Naive thymus-derived CD8-positive, alpha-beta T cell (primary cell): ENCODE measurements at places on chromosomes 6 and 20.

- no peak for DNase-seq
Measured at GRCh38 chr20:48683467-48684175, 144.2 kb downstream of the PREX1 start.

- DNase-seq = no peak
Measured at GRCh38 chr6:89716532-89716931, 78.0 kb upstream of the LYRM2 start.

- no peak for DNase-seq
Measured at GRCh38 chr6:81756690-81757089, 4.2 kb upstream of the TENT5A start.

GRCh38 chr20:24446811-24447210 is 22.6 kb upstream of the SYNDIG1 start:
- DNase-seq = no peak

GRCh38 chr6:105896052-105896820 is 189.9 kb upstream of the PRDM1 start:
- DNase-seq = no peak

- no peak for DNase-seq
Measured at GRCh38 chr6:156852147-156852857, 75.1 kb downstream of the ARID1B start.

GRCh38 chr6:53312355-53312754 is 36.4 kb downstream of the ELOVL5 start:
- DNase-seq = no peak

DNA sequence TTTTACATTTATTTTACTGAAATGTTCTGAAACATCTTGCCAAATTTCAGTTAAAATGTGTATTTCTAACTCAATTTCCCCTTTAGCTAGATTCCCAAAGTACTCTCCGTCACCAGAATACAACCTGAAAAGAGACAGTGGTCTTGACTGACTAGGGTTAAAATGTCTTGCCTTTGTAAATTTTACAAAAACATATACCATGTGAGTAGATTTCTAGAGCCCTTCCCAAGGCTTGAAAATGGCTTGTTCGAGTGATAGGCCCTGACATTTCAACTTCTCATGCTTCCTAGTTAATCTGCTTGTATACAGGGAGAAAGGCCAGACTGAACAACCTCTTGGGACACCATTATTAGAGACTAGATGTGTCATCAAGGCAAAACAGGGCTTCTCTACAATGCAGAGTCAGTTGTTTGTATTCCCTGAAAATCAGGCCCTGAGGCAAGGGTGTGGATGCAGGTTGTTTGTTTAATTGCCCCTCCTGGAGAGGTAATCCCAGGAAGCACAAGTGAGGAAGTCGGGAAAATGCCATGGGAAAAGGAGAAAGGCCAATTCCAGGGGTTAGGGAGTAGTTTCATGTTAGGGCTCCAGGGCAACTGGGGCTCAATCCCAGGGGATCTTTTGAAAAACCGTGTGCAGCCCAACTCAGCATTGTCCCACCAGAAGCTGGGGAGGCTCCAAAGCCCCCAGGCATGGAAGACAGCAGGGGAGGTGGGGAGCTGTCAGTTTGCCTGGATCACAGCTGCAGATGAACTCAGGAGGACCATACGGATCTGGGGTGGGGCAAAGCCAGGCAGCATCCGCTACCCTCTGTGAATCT is 11.6 kb upstream of the TFB1M start:
- no peak for DNase-seq

- peak; percentile 39 for DNase-seq
Measured at GRCh38 chr20:24148372-24148771, 159.8 kb upstream of the GGTLC1 start.

DNA sequence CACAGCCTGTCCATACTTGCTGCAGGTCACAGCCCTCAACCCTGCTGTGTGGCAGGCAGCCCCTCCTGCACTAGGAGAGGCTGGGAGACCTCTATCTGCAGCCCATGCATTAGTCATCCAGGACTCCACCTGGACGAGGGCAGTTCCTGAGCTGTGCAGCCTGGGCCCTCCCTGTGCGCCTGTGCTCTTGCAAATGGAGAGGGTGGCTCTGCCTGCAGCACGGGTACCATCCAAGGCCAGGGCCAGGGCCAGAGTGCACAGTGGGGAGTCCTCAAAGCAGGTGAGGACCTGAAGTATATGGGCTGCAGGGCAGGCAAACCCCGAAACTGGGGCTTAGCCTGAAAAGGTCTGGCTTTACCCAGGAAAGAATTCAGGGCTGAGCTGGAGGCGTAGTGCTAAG is 89.8 kb upstream of the PHACTR3 start:
- no peak for DNase-seq

- DNase-seq = no peak
Measured at GRCh38 chr20:58071298-58071697, 157.2 kb downstream of the ANKRD60 start.

- DNase-seq = no peak
Measured at GRCh38 chr20:57259121-57259937, 7.1 kb downstream of the BMP7 start.

- DNase-seq = no peak
Measured at GRCh38 chr6:84466511-84466910, 239.1 kb upstream of the CEP162 start.

DNA sequence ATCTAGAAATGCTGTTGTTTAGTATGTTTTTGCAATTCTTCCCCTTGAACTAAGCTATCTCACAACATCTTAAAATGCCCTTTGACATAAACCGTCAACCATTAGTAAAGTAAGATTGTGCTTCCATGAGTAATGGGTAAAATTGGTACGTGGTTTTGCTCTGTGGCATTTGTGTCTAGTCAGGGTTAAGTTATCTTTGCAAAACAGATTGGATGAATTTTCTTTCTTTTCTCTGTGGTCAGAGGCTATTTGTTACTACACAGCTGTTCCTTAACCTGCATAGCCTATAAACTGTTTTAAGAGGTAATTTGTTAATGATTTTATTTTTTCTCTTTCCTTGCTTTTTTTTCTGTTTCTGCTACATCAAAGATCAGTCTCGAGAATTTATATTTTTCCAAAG is 75.4 kb downstream of the RPP40 start:
- no peak for DNase-seq

DNA sequence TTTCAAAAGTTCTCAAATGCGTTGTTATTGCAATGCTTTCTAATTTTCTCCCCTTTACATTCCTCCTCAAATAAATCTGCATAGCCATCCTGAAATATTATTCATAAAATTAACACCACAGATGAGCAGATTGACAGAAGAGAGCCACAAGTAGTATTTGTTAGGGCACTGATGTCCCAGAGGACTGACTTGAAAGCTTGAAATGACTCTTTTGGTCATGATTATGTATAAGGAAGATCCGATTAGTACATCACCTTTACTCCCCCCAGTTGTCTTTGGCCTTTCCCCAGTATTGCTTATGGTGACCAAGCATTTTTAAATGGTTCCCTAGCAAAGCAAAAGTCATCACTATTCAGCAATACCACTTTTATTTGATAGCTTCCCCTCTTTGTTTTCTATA is 187.6 kb downstream of the ADAT2 start:
- DNase-seq = no peak

GRCh38 chr6:156125844-156126243 is 651.3 kb upstream of the ARID1B start:
- no peak for DNase-seq

- no peak for DNase-seq
Measured at GRCh38 chr6:52497652-52498408, 77.7 kb downstream of the EFHC1 start.

GRCh38 chr6:3718407-3718806 is 33.1 kb downstream of the PXDC1 start:
- DNase-seq = no peak

DNA sequence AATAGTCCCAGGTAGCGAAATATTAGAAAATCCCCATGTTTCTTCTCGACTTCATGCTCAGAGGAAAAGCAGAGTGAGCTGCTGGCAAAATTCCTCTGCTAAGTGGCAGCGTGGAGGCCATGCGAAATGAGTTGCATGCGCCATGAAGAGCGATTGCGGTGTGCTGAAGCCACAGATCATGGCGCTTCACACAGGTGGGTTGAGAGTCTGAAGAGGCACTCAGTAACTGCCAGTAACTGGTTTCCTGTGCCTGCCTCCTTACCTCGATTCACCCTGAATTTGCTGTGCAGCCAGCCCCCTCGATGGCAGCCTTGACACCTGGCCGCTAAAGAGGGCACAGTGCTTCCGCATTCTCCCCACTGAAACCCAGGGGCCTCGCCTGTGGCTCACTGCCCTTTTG is 301.5 kb downstream of the NRN1 start:
- DNase-seq = no peak

- DNase-seq = no peak
Measured at GRCh38 chr6:133265066-133265465, 23.9 kb downstream of the EYA4 start.

GRCh38 chr6:55136916-55137315 is 37.4 kb upstream of the HCRTR2 start:
- no peak for DNase-seq

GRCh38 chr6:17042422-17043147 is 59.3 kb upstream of the STMND1 start:
- DNase-seq = no peak
